ENCODE measurements at places on chromosomes 13 and 19.

GRCh38 chr19:19137556-19138108, 646 bp downstream of the TMEM161A start:
- DNase-seq = no peak

DNA sequence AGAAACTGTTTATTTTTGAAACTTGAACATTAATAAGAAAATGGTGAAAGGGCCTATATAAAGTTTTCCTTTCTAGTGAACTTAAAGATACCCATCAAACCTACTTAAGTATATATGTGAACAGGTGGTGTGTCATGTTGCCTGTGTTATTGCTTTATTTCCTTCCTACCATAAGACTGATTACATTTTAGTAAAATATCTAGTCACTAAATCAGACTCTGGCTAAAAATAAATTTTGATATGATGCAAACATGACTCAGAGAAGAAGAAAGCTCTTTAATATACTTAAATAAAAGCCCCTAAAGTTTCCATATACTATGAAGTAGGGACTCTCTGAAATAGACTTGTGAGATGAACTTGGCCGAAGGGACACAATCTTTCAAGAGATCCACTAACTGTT, 35.1 kb upstream of the FBXL3 start:
- no peak for DNase-seq

DNA sequence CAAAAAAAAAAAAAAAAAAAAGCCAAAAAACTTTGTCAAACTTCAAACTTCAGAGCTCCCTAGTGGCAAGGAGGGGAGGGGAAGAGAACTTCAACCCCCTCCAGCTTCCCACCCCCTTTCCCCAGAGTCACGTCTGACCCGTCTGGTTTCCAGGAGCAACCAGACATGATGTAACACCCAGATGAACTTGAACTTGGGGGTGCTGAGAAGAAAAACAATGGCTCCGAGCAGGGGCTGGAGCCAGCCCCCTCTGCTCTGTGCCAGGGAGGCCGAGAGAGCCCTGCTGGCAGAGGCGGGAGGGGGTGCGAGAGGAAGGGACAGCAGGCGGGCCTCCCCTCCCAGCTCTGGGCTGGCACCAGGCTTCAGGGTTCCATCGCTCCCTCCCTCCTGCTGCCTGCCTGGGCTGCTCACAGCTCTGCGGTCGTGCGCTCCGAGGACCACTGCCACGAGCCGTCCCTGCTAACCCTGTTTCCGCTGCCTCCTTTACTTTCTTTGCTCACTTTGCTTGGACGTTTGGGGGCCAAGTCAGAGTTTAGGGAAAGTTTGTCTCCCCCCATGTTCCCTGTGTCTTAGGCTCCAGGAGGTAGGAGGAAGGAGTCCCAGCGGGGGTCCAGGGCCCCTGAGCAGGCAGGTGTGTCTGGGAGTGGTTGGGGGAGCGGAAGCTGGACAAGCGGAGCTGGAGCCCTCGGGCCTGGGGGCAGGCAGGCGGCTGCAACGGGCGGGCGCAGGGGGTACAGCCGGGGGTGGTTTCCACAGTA, 11.1 kb downstream of the LYL1 start:
- peak; percentile 37 for DNase-seq

DNA sequence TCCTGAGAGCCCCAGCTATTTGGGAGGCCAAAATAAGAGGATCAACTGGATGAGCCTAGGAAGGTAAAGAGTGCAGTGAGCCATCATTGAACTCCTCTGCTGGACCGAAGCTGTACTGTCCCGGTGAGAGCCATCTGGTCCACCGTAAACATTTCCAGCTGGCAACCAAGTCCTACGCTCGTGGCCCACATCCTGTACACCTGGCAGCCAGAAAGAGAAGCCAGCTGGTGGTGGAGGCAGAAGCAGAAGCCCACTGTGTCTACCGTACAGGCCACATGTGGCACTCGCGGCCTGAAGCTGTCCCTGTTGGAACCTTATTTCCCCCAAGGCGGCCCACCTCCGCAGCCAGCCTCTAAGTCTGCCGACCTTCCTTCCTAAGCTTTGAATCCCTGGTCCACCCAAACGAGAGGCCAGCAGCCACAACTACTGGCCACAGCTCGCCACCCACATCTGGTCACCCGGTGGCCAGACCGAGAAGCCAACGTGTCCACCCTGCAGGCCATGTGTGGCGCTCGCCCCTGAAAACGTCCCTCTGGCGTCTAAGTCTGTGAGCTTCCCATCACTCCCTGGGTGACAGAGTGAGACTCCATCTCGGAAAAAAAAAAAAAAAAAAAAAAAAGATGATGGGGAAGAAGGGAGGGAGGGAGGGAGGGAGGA, 14.2 kb upstream of the ZNF91 start:
- DNase-seq = no peak

DNA sequence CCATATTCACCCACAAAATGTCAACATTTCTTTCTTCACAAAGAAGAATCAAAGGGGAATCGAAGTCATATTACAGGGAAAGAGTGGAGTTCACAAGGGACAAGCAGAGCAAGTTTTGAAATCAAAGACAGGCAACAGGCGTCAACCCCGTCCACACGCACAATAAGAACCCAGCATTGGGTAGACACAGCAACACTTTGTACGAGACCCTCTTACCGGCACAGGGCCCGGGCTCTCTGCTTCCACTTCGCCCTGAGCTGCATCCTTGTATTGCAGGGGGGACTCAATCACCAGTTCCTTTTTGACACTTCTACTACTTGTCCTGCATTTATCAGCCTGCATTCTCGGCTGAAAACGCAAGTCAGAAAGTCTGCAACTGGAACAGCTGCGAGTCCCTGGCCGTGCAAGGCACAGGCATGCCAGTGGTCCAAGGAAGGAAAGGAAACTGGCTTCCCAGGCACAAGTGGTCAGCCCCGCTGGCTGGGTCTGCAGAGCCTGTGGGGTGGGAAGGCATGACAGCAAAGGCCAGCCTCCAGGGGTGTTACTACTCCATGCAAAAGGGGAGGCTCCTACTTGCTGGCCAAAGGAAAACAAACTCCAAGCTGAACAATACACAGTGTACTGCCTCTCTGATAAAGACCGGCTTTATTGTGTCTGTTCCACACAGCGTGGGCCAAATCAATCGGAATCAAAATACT, at the start of gene DOCK9:
TSS of gene DOCK9 (minus strand) at position 497 of the 698 bp plus-strand sequence. CDS start at position 342, 155 bp downstream.
- peak; percentile 51 for DNase-seq

GRCh38 chr19:23365222-23365621, 30.0 kb downstream of the ZNF91 start:
- no peak for DNase-seq

- DNase-seq = no peak
Measured at GRCh38 chr13:92574499-92574898, 652.1 kb upstream of the GPC6 start.

DNA sequence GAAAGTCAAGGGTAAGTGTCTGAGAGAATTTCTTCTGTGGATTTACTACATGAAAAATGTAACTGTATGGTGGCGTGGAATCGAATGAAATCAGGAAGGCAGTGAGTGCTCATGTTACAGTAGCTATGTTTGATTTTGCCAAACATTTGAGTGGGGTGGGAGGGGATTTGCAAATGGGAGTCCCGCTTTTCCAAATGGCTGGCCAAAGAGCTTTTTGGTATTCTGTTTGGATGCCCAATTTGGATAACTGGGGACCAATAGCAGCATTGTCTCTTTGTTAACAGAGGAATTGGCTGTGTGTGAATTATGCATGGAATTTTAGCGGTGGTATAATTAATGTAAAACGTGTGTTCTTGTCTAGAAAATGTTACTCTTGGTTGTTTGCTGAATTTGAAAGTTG, 17.8 kb downstream of the HNRNPM start:
- no peak for DNase-seq

DNA sequence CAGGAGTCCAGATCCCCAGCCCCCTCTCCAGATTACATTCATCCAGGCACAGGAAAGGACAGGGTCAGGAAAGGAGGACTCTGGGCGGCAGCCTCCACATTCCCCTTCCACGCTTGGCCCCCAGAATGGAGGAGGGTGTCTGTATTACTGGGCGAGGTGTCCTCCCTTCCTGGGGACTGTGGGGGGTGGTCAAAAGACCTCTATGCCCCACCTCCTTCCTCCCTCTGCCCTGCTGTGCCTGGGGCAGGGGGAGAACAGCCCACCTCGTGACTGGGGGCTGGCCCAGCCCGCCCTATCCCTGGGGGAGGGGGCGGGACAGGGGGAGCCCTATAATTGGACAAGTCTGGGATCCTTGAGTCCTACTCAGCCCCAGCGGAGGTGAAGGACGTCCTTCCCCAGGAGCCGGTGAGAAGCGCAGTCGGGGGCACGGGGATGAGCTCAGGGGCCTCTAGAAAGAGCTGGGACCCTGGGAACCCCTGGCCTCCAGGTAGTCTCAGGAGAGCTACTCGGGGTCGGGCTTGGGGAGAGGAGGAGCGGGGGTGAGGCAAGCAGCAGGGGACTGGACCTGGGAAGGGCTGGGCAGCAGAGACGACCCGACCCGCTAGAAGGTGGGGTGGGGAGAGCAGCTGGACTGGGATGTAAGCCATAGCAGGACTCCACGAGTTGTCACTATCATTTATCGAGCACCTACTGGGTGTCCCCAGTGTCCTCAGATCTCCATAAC, at the start of gene APOE:
TSS of gene APOE (plus strand) at position 360 of the 724 bp plus-strand sequence. CDS start 829 bp downstream, outside the sequence.
- DNase-seq = no peak

DNA sequence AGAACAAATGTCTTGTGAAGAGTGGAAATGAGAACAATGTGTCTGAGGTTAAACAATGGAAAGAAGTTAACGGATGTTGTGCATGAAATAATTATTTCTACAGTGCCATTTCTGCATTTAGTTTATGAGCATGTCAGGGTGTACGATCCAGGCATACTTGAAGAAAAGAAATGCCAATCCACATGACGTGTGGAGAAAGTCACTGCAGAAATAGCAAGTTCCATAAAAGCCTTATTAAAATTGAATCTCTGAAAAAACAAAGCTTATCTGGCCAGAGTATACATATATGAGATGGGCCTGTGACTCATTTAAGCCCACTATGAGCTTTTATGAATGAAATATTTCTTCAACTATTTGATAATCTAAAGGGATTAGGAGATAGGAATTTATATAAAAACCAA, 426.1 kb downstream of the EFNB2 start:
- DNase-seq = no peak

DNA sequence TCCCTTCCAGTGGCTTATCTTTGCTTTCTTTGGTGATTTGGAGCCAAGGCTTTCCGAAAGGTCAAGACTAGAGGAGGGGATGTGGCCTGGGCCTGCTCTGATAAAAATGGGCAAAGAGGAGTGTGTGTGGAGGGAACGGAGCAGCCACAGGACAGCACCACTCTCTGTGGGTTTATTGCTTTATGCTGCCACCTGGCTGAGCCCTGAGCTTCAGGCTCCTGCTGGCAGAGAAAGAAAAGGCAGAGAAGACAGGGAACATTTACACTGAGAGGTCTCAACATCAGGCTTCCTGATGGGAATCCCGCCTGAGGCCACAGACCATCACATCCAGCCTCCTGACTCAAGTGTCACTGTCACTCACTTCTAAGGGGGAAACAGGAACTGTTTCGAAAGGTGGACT, 9.2 kb upstream of the GSX1 start:
- DNase-seq = no peak

DNA sequence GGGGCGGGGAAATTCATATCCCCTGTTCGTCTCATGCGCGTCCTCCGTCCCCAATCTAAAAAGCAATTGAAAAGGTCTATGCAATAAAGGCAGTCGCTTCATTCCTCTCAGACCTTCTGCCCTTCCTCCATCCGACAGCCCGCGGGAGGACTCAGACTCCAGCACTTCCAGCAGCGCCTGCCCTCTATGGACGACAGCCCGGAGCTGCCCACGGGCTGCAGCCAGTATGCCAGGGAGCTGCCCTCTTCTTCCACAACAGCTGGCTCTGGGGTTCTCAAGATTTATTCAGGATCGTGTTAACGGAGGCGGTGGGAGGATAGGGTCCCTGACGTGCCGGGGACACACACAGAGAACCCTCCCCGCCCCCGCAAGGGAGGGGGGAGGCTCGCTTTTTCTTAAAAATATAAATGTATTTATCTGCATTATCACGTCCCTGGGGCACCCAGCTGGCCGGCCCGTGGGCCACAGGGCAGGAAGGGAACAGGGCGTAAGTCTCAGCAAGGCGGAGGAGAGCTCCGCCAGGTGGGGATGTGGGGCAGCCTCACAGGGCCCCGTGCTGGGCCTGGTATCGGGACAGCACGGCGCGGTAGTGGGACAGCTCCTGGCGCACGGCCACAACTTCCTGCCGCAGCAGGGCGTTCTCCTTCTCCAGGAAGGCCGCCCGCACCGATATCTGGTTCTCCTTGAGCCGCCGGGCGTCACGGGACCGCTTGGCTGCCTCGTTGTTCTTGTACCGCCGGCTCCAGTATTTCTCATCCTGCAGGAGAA, 6.7 kb downstream of the DBP start:
- DNase-seq = no peak

GRCh38 chr13:99005609-99006008, 27.7 kb upstream of the DOCK9 start:
- no peak for DNase-seq

GRCh38 chr13:79593641-79594275, 112.8 kb downstream of the NDFIP2 start:
- DNase-seq = no peak

DNA sequence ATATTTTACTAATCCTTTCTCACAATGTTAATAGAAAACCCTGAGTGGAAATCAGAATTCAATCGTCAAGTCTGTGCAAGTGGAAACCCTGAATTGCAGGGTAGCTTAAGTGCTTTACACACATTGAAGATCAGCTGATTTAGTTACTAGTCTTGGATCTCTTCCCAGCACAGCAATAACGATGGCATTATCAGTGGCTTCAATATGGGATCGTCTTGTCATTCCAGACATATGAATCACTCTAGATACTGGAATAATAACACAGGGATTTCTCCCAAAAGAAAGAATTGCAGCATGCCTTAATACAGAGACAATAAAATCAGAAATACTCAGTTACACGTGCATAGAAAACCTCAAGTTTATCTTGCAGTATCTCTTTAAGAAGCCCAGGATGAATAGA, 12.6 kb upstream of the METTL21C start:
- peak; percentile 12 for DNase-seq

DNA sequence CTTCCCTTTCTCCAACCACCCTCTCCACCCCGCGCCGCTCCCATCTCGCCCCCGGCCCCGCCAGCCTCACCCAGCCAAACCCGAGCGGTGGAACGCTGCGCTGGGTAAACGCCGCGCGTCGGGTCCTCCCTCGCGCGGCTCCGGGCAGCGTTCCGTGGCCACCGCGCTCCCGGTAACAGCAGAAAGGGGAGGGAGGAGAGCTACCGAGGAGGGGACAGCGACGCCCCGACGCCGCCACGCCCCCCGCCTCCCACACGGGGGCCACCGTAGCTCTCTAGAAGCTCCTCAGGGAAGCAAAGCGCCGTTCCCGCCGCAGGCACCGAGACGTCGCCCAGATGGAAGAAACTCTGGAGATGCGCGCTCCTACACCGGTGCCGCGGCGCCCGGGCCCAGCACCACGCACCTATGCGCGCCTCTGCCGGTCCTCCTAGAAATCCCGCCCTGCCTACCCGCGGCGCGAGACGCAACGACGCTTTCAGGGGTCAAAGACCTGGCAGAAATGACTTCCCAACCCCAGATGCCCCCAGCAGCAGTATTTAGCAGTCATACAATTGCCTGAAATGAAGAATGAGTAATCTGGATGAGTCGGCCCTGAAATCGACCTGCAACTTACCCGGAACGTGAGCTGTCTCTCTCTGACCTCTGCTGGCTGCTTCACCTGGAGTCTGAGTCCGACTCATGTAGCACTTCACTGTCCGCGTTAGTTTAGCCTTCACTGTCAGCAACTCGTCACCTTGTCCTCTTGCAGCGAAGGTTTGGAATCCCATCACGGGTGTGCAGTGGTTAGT, at the start of gene RUBCNL:
TSS of gene RUBCNL (minus strand) at position 189 of the 788 bp plus-strand sequence. CDS start 14,777 bp downstream, outside the sequence.
- peak; percentile 34 for DNase-seq

- no peak for DNase-seq
Measured at GRCh38 chr19:34244611-34245299, 9.6 kb upstream of the GARRE1 start.
